ENCODE measurements at places on chromosomes 6 and 20. TPM values are rescaled to one million over a fixed set of nuclear protein-coding genes. Genes with fewer than 3 reads are reported as not detected.
A peak's percentile ranks its signal among the peaks of the same experiment; 100 is the strongest.

MYLK2 gene
- 0.72 TPM for total RNA-seq

NKAPL gene
- 1.9 TPM for total RNA-seq

TPMT gene
- total RNA-seq, result 7.7 TPM

F13A1 gene
- total RNA-seq, result 299 TPM

UFL1 gene
- total RNA-seq, result 54.2 TPM

DYNLT2 gene
- 13.0 TPM for total RNA-seq

- no peak for DNase-seq
These were observed 54.8 kb downstream of the TNFRSF21 start for GRCh38 chr6:47254906-47255305.

- DNase-seq, result no peak
These were observed 57.8 kb upstream of the ATXN1 start for GRCh38 chr6:16818992-16819626.

- no peak for DNase-seq
These were observed 137.0 kb upstream of the CCN2 start for GRCh38 chr6:132088150-132088549.

DNA sequence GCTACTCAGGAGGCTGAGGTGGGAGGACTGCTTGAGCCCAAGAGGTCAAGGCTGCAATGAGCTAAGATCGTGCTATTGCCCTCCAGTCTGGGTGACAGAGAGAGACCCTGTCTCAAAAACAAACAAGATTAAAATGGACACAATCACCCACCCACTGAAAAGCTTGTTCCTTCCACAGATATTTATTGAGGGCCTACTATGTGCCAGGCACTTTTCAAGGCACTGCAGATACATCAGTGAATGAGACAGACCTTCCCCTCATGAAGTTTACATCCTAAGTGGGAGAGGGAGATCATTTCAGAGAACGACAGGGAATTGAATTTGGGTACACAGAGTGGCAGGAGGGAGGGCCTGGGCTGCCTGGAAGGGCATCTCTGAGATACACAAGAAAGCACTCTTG, 14.4 kb downstream of the RSPO4 start:
- no peak for DNase-seq

DNA sequence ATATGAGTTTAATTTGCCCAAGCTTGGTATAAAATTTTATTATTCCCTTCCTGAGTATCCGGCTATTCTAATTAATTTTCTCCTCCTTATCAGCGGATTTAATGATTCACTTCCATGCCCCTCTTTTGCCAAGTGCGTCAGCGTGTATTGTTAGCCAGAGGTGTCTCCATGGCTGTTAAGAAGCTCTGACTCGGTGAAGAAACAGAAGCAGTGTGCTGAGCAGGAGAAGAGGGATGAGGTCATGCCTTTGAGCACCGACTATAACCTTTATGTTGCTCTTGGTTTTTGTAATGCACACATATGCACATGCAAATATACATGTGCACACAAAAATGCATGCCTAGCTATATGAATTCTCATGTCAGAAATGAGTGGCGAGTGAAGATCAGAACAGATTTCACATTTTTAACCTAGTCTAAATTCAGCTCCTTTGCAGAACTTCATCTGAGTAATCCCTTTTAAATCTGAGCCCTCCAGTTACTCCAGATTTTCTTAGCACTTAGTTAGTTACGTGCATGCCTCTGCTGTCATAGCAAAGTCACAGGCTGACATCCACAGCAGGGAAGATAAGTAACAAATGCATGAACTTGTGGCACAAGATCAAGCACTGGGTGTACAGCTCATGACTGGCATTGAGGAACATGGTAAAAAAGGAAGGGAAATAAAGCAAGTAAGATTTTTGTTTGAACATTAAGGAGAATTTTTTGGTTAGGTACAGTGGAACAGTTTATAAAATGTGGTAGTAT, 24.3 kb downstream of the HTR1E start:
- DNase-seq, result no peak

DNA sequence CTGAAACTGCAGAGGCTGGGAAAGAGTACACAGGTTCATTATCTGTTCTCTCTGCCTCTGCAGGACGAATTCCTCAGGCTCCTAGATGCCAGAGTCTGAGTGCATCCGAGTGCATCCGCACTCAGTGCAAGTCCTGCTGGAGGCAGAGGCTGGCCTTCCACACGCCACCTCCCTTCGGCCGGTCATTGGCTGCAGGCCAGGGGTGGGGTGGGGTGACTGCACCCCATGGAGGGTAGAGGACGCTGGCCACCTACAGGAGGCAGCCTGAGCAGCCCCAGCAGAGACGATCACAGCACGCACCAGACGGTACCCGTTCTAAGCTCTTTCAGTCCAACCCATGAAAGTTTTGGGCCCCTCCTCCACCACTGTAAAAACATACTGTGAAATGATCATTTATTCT, 11.7 kb downstream of the SFT2D1 start:
- no peak for DNase-seq

GRCh38 chr20:37375227-37375626, 29.3 kb downstream of the SRC start:
- no peak for DNase-seq

- DNase-seq, result no peak
These were observed 158.9 kb upstream of the SASH1 start for GRCh38 chr6:148183776-148184175.

DNA sequence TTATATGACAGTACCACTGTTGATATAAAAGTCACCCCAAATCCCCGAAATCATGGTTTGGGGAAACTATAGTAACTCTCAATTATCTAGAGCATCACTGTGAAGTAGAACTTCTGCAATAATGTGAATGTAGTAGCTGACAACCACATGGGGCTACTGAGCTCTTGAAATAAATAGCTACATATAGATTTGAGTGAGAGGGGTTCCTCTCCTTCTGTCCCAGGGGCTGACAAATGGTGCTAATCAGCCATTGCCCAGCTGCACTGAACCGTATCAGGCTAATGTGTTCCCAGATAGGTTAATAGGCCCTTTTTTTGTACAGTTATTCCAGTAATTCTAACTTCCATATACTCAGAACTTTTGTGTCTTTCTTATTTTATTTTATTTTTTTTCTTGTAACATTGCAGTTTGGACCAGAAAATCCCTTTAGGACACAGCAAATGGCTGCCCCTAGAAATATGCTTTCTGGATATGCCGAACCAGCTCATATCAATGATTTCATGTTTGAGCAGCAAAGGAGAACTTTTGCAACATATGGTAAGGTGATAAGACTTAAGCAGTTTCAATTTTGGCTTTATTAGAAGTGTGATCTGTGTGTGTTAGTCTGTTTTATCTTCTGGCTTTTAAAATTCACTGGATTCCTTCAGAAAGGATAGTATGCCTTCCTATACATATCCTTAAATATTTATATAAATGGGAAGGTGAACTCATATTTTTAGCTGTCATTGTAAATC, 21.1 kb downstream of the CDC40 start:
- DNase-seq, result no peak

- no peak for DNase-seq
These were observed 160.8 kb upstream of the BMP2 start for GRCh38 chr20:6606651-6607050.

- peak; percentile 73 for DNase-seq
These were observed 153.3 kb downstream of the SCML4 start for GRCh38 chr6:107670792-107671199.

DNA sequence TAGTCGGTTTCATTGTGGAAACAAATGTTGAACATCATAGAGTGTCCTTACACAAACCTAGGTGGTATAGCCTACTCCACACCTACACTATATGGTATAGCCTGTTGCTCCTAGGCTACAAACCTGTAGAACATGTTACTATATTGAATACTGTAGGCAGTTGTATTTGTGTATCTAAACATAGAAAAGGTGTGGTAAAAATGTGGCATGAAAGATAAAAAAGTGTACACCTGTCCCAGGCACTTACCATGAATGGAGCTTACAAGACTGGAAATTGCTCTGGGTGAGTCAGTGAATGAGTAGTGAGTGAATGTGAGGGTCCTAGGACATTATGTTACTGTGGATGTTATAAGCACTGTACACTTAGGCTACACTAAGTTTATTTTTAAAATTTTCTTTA, 103.0 kb downstream of the ZFAND3 start:
- DNase-seq, result no peak

GRCh38 chr6:106077170-106077569, 9.0 kb upstream of the PRDM1 start:
- DNase-seq, result no peak

GRCh38 chr6:137723273-137724017, 143.6 kb upstream of the TNFAIP3 start:
- no peak for DNase-seq

DNA sequence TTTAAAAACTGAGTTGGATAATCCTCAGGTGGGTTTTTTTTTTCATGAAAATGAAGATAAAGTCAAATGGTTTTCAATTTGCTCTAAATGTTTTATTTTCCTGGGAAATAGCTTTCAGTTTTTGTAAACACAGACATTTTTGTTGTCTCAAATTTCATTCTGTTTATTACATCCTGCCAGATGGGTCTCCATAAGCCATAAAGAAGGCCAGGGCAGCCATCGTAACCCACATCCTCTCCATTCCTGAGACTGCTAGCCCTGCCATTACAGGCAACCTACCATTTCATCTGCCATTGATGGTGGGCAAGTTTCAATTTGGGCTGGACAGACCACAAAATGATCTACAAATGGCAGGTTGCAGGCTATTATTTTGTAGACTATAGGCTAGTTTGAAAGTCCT, 60.8 kb downstream of the BTBD3 start:
- DNase-seq, result no peak

DNA sequence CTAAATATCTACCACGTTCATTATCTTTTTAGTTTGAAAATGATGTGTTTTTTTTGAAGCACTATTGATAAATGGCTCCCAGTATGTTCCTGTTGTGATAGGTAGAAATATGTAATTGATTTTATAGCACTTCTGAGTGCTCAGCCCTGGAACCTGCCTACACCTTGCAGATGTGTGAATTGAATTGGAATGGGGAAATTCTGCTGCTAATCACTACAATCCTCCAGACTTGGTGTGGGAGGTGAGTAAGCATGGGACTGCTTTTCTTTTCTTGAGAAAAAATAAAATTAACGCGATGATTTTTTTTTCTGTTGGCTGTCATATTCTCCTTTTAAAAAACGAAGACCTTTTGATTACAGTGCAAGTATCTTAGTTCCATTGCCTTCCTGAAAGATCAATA, 37.1 kb upstream of the MLIP start:
- DNase-seq, result peak; percentile 0

GRCh38 chr6:160912411-160912810, 79.2 kb upstream of the MAP3K4 start:
- DNase-seq, result no peak

GRCh38 chr6:87244380-87244779, 78.0 kb upstream of the SMIM8 start:
- DNase-seq, result no peak

DNA sequence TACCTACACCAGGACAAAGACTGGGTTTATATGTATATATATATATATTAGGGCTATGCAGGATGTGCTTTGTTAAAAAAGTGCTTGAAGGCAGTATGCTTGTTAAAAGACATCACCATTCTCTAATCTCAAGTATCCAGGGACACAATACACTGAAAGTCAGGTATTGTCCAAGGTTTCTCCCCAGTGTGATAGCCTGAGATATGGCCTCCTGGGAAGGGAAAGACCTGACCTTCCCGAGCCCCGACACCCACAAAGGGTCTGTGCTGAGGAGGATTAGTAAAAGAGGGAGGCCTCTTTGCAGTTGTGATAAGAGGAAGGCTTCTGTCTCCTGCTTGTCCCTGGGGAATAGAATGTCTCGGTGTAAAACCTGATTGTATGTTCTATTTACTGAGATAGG, 156.9 kb downstream of the GPX5 start:
- DNase-seq, result no peak

Data from umbilical cord (tissue), 2 donors.